H7 (cell line): ENCODE measurements at places on chromosomes 7 and 10.

- peak; percentile 30 for DNase-seq
Observed at GRCh38 chr7:93442478-93443224, 131.9 kb downstream of the CALCR start.

DNA sequence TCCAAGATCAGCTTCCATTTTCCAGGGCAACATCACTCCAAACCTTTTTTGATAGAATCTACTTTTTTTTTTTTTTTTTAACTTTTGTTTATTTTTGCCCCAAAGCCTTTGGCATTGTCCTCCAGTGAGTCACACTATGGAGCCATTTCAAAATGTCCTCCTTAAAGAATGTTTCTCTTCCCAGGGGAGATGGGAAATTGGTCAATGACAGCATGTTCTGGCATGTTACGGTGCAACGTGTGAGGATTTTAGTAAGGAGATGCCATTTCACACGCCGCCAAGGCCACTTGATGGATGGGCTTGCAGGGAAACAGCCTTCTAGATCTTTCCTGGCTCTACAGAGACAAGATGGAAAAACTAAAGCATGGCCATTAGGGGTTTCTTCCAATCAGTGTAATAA lies 30.7 kb upstream of the TRIL start:
- DNase-seq: no peak

DNA sequence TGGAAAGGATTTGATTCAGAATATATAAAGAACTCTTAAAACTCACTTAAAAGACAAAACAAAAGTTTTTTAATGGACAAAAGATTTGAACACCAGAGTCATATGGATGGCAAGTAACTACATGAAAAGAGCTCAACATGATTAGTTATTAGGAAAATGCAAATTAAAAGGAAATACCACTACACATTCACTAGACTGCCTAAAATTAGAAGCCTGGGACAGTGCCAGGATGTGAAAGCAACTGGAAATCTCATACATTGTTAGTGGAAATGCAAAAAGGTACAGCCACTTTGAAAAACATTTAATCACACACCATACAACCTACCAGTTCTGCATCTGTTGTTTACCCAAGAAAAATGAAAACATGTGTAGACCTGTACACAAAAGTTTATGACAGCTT lies 48.8 kb downstream of the RALA start:
- DNase-seq: no peak

DNA sequence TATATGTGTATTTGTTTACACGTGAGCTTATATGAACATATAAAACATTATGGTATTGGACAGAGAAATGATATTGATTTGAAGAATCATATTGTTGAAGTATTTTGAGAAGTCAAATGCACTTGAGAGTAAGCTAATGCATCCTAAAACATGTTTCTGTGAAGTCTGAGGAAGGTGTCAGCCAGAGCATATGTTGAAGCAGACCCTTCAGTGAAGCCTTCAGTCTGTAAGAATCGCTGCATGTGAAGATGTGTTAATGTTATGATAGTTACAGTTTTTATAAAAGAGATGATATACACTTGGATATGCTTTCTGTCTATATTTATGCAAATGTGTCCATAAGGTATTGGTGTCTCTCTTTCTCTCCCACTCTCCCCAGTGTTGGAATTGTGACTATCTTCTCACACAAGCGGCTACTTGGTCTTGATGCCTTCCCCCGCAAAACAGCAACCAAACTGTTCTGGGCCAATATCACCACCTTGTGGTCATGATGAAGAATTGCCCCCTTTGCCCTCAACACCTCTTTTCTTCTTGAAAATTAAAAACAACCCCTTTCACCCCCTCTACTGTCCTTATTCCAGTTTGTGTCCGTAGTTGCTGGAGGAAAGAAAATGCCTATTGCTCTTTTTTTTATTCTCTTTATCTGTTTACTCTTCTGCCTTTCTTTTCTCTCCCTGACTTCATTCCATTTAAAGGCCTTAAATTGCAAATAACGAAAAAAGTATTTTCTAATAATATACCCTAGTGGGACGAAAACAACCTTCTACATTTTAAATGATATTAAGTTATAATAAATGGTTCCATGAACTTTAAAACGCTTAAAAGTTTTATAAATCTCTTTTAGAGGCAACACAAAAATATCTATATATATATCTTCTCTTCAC lies 64.9 kb downstream of the IKZF1 start:
- DNase-seq: peak; percentile 72

- peak; percentile 83 for DNase-seq
Observed at GRCh38 chr10:101769541-101770180, 6.3 kb downstream of the FGF8 start.

DNA sequence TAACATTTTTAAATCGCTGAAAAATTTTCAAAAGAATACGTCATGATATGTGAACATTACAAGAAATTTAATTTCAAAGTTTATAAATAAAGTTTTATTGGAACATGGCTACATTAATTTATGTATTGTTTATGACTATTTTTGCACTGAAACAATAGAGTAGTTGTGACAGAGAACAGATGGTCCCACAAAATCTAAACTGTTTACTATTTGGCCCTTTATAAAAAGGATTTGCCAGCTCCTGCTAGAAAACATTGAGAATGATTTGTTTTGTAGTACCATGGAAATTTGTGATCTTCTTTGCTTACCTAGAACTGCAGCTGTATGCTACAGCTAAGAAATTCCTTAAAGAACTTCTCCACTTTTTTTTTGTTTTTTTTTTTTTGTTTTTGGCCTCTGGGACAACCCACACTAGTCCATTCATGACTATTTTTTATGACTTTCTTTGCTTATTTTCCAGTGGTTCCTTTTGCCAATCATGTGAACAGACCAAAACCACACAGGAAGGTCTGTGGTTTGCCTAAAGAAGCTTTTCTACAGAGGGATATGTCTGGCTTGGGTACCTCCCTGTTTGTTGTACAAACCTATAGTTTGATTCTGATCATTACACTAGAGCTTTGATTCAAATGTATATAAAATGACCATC lies 55.7 kb downstream of the ST7 start:
- no peak for DNase-seq

DNA sequence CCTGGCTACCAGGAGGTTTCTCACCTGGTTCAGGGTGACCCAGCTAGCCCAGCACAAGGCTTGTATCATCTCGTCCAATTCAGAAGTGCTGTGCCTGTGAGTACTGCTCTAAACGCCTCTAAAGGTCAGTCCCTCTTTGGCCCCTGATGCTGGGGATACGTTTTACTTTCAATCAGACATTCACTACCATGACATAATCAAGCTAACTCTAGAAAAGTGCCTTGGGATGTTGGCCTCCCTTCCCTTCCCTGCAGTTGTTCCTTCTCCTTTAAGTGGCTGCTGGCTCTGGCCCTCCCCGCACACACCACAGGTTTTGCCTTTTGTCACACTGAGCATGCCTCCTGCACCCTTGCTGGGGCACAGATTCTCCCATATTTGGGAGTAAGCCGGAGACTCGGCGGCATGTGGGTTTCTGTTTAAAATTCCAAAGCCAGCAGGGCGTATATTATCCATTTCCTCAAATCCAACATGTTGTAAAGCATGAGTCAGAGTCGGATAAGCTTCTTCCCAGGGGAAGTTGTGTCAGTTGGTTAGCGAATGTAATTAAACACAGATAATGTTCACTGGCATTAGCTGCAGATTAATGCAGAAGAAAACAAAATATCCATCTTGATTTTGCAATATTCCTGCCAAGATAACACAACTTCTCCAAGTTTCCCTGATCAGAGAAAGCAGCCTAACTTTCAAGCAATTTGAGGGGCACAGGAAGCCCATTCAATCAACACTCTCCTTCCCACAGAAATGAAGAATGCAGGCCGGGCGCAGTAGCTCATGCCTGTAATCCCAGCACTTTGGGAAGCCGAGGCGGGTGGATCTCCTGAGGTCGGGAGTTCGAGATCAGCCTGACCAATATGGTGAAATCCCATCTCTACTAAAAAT lies 31.8 kb upstream of the VCL start:
- DNase-seq: peak; percentile 73

DNA sequence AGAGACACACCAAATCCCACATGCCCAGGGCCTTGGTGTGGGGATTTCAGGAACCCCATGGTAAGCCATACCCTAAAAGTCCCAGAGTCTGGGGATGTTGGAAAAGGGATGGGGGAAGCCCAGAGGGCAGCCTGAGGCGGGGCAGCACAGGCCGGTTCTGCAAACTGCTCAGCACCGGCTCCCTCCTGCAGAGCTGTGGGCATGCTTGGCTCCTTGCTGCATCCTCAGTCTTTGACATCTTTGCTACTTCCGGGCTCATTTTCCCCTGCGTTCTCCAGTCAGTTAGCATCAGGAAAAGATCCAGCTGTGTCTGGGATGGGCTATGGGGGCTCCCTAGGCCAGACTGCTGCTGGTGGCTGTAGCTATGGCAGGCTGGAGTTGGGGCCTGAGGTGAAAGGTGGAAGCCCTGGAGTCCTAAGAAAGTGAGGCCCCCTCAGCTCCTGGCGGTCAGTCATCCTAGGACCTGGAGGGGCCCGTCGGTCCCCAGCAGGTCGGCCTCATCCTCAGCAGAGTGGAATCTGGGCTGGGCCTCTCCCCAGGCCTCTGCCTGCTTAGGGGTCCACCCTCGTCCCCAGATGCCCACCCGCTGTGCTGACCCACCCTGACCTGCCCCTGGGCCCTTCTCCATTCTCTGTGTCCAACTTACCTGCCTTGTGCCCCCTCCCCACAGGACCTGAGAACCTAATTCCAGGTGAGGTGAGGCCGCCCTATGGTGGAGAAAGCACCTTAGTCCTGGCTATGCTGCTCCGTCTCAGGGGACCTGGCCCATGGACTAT lies 9.3 kb downstream of the TBATA start:
- peak; percentile 41 for DNase-seq

- DNase-seq: no peak
Observed at GRCh38 chr7:18180685-18181084, 153.0 kb upstream of the PRPS1L1 start.

- DNase-seq: no peak
Observed at GRCh38 chr10:29917311-29917710, 142.1 kb downstream of the JCAD start.

DNA sequence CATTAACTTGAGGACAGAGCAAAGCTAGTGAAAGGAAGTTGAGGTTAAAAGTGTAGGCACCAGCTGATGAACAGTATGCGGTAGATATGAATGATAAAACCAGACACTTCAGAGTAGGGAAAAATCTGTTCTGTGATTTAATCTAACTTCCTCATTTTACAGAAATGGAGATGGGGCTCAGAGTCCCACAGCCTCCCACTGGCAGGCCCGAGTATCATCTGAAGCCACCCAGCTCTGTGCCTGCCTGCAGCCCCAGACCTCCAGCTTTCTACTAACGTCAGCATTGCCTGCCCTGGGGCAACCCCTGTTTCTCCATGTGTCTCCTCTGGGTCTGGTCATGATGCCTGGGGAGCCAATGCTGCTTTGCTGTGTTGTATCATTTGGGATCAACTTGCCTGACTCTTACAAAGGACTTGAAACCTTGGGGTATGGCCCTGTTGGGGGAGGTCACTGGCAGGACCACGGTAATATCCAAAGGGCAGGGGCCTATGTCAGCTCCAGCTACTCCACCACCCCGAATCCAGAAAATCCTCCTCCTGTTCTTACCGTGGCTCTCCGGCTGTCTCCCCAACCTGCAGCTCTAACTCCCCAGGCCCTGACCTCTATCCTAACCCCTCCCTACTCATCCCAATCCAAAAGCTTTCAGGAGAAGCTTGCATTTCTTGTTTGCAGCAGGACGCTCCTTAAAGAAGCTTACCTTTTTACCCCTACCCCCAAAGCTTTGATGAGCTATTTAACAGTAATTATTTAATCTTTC lies 56.2 kb upstream of the NPY start:
- DNase-seq: no peak

DNA sequence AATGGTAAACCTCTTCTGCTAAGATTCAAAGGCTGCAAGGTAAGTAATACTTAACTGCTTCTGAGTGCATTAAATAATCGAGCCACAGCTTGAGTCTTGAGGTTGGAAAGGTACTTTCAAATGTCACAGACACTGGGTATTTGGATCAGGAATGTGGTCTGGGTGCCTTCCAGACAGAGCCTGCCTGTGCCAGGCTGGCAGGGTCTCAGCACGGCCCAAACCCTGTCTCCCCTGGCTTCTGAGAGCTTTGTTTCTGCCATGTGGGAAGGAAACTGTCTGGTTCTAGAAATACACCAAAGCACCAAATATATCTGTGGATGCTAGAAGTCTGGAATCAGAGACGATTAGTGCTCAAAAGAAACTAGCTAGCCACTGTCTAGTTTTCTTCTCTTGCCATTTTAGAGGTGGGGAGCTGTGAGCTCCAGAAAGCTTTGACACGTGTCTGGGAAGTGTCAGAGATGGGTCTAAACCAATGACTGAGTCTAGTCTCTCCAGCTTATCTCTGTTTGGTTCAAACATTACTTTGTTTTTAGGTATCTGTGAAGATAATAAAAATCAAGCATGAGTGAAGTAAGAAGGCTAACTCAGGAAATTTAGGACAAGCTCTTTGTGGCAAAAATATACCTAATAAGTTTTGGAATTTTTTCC lies 162.8 kb downstream of the CYP26A1 start:
- DNase-seq: no peak

DNA sequence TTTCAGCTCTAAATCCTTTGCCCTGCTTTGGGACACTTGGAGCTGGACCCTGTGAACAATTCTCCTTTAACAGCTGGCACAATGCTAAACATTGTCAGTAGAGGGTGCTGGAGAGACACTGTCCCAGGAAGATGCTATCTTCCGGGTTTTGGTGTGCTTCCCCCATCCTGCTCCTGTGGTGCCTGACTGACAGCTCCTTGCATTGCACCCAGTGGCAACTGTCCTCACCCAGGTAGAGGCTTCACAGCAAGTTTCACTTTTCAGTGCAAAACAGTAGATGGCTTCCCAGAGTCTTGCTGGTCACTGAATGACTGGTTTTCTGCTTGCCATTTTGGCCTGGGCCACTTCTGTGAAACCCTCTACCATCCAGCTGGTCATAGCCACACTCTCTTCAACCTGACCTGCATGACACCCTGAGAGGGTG lies 77.3 kb downstream of the CDC14C start:
- peak; percentile 52 for DNase-seq

DNA sequence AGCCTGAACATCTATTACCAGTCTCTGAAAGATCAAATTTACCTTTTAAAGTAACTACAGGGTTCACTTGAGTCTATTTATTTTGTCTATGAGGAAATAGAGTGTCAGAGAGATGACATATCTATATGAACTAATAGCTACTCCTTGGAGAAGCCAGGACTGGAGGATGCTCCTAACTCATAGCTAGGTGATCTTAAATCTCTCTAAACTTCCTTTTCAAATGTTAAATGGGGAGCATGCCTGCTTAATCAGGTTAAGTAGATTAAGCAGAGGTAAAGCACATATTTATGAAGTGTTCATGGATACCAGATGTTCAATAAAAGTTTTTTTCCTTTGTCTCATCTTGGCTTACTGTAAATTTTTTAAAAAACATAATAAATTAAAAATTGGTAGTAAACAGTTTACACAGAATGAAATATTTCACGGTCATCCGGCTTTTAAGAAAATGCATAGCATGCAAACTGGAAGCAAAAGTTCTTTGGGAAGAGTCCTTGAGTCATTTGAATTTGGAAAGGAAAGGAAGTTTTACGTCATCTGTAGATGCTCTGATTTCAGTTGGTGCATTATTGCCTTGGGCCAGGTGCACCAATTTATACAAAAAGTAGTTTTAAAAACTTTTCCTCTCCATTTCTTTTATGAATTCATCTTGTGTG lies 155.1 kb downstream of the BICC1 start:
- DNase-seq: peak; percentile 6

- DNase-seq: peak; percentile 72
Observed at GRCh38 chr10:2839081-2839725, 228.1 kb upstream of the PFKP start.
